ENCODE measurements at places on chromosomes 3 and 15.
A peak's percentile ranks its signal among the peaks of the same experiment; 100 is the strongest.

DNA sequence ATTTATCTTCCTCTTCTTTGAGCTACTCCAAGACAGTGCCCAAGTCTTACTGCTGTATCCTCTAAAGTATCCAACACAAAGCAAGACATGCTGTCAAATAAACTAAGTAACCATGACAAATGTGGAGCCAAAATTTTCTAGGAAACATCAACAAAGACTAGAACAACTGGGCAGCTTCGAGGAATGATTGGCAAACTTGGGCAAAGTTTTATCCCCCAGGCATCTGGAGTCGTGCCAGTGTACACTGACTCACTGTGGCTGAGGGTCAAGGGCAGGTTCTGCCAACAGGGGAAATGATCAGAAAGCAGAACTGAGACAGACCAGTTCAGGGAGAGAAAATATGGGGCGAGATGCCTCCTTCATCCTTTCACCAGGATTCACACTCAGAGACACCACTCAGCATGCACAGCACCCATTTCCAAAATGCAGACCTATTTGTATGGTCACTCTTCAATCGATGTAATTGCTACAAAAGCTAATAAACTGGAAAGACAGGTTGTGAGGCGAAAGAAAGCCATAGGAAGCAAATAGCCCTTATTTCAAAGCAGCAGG is 65.8 kb downstream of the MB21D2 start:
- DNase-seq = peak; percentile 75

DNA sequence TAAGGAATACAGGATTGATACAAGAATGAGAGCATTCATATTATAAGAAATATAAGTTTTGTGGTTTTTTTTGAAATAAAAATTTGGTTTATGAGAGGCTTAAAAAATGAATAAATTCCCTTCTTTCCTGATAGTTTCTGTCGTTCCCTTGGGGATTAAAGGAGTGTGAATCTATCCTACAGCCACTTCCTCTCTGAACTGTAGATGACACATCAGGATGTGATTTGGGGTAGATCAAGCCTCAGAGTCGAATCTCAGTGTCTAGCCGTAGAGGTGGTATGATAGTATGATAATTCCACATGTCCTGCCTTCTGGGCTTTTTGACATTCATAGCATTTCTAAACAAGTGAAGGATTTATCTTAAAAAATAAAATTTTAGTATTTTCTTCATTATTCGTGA is 343.1 kb downstream of the LPP start:
- DNase-seq = no peak

DNA sequence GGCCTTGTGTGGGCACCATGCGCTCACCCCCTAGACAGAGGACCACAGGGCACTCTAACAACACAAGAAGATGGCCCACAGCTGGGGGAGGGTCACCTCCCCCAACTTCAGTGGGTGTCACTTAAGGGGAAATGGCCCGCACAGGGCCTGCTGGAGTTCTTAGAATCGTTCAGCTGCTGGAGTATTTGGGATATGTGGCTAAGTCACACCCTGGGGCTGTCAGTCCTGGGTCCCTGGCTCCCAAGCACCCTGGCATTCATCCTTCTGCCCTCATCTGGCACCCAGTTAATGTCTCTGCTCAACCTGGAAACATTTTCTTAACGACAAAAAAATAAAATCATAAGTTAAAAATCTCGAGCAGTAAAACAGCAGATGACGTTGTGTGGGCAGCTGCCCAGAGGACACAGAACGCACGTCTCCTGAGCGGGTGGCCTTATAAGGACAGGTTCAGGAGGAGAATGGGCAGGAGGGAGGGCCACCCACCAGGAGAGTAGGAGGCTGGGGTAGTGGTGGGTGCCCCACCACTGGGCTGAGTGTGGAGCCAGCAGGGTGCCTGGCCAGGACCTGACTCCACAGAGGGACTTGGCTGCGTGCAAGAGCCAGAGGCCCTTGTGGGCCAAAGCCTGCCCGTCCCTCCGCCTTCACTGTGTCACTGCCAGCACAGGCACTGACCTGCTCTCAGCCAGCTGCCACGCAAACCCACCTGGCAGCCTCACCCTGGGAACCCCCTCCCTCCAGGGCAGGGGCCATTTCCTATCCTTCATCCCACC is 11.5 kb downstream of the KBTBD13 start:
- DNase-seq = no peak

- DNase-seq = no peak
These were observed 5.8 kb upstream of the WNT7A start for GRCh38 chr3:13885704-13886010.

GRCh38 chr3:123745184-123745855 is 138.8 kb downstream of the MYLK start:
- no peak for DNase-seq

- DNase-seq = no peak
These were observed 11.9 kb downstream of the CFAP100 start for GRCh38 chr3:126406389-126407296.

GRCh38 chr3:185316740-185317412 is 46.1 kb upstream of the MAP3K13 start:
- DNase-seq = peak; percentile 18

DNA sequence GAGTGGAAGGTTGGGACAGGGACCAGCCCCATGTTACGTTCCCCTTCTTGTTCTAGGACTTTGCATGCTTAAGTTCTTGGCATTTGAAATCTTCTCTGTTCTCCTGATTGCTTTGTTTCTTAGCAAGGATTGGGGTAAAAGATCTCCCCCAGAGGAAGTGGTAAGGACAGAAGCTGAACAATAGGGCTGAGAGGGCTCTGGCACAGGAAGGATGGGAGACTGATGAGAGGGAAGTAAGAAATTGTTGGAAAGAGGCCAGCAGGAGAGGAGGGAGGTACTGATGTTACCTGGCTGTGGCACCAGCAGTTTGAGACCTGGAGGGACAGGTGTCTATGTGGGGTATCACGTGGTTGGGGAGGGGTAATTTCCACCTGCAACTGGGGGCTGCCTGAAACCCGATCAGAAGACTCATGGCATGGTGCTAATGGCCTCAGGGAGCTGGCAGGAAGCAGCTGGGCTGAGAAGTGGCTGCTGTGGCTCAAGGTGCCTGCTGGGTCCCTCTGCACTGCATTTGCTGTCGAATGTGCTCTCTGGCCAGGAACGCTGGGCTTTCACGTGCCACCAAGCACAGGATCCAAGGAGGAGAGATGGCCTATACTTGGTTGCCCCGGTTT is 108.4 kb downstream of the LSM3 start:
- no peak for DNase-seq

DNA sequence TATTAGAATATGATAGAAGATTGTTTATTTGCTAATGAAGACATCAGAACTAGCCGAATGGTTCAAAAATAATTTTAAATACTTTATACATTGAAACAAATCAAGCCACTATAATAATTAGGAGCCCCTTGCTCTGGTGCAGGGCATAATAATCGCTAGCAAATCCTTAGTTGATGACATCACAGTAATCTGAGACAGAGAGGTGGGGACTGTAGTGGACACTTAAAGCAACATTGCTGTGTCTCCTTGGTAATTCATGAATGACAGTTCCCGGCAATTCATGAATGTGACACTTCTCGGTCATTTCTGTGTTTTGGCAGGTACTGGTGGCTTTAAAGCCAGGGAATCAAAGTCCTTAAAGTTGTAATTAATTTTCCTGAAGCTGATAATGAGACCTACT is 114.3 kb downstream of the PPM1L start:
- DNase-seq = no peak

DNA sequence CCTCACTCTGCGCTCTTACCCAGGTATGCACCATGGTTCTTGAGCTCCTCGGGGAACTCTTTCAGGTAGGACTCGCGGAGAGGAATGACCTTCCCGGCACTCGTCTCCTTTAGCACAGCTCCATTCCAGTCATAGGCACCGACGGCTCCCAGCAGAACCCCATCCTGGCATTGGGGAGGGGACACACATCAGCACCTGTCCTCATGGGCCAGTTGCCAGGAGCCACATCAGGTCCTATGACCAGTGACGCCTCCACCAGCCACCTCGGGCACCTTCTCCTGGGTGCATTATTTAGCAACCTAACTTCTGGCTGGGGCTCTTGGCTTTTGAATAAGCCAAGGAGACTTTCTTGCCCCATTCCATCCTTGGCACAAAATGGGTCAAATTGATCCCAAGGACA is 61.9 kb downstream of the FEM1B start:
- DNase-seq = no peak

DNA sequence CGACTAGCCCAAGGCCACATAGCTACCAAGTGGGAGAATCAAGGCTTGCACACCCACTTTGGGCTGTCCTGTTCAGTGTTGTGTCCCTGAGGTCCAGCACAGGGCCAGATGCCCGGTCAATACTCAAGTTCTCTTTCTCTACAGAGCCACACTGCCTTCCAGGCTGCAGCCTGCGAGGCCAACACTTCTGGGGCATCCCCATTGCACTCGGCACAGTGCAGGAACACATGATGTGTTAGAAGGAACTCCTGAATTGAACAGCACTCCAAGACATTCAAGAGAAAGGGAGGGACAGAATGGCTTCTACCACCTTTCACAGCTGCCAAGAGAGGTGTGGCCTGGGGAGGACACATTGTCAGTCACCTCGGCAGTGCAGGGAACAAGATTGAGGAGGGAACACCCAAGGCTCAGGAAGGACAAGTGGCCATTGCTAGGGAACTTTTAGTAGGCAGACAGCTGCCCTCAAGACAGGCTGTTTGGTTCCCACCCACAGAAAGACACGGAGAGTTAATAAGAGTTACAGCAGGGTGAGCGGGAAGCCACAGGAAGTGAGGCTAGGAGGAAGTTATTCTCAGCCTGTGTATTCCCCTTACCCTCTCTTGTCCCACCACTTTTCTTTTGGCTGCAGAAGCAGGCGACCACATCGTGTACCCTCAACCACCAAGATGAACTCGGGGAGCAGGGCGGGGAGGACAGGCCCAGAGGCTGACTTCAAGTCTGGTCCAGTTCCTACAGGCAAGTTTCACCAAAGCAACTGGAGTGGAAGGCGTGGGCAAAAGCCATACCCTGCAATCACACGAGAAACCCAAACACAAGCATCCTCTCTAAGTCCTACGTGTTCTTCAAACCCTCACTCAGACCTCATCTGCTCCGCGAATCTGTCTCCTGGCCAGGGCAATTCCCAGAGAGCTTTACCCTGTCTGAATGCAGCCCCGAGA is 69.4 kb downstream of the SRGAP3 start:
- DNase-seq = no peak

DNA sequence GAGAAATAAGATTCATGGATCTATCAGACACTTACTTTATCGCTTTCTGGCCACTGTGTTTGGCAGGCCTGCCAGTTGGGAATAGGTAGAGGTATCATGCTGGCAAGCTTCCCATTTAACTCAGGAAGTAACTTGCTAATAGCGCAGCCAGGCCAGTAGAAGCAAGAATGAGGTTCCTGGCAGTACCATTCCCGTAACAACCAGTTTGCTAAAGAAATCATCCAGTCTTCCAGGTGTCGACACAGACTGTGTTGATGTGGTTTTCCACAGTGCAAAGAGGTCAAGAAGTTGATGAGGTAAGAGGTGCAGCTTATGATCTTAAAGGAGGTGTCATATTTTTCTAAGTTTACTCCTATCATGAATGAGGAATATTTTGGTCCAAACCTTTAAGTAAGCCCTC is 46.2 kb downstream of the DPH6 start:
- no peak for DNase-seq

DNA sequence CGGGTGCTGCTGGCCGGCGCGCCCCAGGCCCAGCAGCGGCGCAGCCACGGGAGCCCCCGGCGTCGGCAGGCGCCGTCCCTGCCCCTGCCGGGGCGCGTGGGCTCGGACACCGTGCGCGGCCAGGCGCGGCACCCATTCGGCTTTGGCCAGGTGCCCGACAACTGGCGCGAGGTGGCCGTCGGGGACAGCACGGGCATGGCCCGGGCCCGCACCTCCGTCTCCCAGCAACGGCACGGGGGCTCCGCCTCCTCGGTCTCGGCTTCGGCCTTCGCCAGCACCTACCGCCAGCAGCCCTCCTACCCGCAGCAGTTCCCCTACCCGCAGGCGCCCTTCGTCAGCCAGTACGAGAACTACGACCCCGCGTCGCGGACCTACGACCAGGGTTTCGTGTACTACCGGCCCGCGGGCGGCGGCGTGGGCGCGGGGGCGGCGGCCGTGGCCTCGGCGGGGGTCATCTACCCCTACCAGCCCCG is 777 bp downstream of the LOXL1 start:
- DNase-seq = no peak

- DNase-seq = no peak
These were observed 365.0 kb downstream of the LPP start for GRCh38 chr3:188518835-188519452.

DNA sequence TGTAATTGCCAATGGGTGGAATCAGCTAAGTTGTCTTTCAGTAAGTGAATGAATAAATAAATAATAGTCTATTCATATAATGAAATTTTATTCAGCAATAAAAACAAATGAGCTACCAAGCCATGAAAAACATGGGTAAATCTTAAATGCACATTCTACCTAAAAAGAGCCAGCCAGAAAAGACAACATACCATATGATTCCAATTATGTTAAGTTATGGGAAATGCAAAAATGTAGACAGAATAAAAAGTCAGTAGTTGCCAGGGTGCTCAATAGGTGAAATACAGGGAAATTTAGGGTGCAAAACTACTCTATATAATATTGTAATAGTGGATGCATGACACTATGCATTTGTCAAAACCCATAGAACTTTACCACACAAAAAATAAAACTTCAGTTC is 277.2 kb upstream of the EPHA6 start:
- no peak for DNase-seq

DNA sequence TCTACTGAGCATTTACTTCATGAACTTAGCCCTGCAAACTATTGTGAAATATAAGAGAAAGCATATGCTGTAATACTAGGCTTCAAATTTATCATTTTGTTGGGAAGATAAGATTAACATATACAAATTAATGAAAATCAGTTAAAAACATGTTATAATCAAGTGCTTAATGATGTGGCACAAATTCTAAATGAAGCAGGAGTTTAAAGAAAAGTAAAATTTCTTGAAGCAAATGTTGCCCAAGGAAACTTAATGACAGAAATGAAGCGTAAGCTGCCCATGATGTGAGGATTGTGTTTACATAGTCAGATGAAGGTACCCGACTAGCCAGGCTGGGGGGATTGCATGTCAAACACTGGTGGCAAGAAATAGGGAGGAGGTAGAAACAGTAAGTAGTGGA is 103.1 kb upstream of the GAP43 start:
- no peak for DNase-seq

- DNase-seq = peak; percentile 78
These were observed 53.8 kb downstream of the MGLL start for GRCh38 chr3:127768346-127769008.

DNA sequence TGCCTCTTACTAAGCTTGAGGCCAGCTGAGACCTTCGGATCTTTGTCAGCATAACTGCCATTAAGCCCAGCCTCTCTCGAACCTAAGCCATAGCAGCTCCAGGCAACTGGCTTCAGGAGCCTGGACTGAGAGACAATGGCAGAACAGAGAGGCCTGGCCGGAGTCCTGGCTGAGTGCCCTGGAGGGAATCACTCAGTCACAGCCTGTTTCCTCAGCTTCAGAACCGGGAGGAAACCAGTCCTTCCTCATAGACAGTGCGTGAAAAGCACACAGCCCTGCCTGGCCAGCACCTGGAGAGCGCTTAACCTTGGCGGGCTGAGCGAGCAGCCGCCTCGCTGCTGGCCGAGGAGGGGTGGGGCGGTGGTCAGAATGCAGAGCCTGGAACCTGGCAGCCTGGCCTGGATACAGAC is 21.6 kb downstream of the RNU5B-1 start:
- no peak for DNase-seq
